ENCODE measurements at places on chromosomes 6 and 20.

DNA sequence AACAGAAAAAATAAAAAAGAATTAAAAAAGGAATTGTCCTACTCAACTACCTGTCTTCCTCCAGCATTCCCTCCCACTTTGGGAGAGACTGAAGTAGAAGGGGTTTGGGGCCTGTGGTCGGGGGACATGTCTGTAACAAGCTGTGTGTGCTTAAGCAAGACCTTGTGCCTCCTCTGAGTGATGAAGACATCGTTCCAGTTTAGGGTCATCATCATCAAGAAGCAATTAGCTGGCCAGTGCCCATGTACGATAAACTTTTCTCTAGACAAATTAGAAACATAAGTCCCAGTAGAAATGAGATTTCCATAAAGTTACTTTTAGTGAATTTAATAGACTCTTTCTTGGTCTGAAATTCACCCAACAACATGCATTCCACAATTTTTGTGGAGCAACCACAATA, 272.9 kb downstream of the ZNF217 start:
- no peak for DNase-seq

DNA sequence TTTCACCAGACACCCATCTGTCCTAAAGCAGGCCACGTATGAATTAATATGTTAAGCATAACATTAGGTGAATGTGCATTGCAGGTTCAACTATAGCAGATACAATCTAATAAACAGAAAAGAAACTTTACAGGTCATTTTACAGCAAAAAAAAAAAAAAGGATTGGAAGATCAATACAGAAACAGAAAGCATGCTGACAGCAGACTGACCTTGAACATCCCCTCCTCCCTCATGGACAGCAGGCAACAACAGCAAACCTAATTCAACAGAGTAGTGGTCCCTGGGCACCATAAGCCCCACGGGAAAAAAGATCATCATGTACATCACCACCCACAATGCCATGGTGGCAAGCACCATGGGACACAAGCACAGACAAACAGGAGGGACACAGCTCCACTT, 12.1 kb upstream of the RAB22A start:
- no peak for DNase-seq

GRCh38 chr6:156876302-156876701, 99.1 kb downstream of the ARID1B start:
- DNase-seq = no peak

DNA sequence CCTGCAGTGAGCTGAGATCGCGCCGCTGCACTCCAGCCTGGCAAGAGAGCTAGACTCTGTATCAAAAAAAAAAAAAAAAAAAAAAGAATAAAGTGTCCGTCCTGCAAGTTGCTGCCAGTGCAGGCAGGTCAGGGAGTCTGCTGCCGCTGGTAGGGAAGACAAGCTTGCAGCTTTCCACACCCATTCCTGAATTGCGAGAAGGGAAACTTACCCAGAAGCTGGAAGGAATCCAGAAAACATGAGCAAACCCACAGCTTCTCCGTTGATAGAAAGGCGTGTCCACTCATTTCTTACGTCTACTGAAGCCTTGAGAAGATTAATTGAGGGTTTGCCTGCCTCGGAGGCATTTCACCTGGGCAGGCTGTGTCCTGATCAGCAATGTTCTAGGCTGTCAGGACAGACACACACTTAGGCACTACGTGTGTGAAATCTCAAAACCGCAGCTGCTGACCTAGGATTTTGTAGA, 61.6 kb upstream of the DSP start:
- peak; percentile 52 for DNase-seq

GRCh38 chr6:149445095-149445466, 39.7 kb downstream of the ZC3H12D start:
- no peak for DNase-seq

- peak; percentile 42 for DNase-seq
These were observed 11.4 kb downstream of the GPX5 start for GRCh38 chr6:28537065-28537464.

DNA sequence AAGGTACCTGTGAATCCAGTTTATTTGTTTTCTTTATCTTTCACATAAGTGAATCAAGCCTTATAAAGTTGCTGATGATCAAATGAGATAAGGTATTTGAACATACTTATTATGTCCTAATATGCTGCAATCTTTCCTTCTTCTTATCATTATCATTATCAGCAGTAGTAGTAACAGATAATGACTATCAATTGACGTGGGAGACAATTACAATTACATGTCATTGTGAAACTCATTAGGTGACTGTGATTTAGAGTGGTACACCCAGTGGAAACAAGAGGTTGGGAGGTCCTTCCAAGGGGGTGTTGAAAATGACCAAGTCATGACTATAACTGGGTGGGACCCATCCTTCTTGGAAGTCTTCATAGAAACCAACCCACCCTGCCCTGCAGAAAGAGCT, 2.8 kb downstream of the CLIC5 start:
- DNase-seq = no peak

DNA sequence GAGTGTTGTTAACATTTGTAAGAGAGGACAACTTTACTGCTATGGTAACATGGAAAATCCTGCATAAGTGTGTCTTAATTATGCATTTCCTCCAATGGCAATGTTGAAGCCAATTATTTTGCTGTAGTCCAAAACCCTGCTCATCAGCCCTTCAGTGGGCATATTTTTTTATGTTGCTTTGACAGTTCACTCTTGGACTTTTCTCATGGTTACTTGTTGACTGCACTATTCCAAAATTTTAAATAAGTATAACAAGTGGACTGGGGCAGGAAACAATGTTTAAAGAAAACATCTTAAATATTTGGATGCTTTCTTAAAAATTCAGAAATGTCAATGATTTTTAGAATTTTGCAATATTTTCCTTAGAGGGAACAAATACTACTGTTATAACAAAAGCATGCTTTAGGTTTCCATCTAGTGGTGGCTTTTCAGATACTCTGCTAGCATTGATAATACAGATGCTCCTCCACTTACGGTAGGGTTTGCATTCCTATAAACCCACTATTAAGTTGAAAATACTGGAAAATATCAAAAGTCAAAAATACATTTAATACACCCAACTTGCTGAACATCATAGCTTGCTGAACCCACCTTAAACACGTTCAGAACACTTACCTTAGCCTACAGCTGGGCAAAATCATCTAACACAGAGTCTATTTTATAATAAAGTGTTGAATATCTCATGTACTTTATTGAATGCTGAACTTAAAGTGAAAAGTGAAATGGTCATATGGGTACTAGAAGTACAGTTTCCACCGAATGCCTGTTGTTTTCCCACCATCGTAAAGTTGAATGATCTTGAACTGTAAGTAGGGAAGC, 86.4 kb downstream of the ADGRG6 start:
- DNase-seq = peak; percentile 70

DNA sequence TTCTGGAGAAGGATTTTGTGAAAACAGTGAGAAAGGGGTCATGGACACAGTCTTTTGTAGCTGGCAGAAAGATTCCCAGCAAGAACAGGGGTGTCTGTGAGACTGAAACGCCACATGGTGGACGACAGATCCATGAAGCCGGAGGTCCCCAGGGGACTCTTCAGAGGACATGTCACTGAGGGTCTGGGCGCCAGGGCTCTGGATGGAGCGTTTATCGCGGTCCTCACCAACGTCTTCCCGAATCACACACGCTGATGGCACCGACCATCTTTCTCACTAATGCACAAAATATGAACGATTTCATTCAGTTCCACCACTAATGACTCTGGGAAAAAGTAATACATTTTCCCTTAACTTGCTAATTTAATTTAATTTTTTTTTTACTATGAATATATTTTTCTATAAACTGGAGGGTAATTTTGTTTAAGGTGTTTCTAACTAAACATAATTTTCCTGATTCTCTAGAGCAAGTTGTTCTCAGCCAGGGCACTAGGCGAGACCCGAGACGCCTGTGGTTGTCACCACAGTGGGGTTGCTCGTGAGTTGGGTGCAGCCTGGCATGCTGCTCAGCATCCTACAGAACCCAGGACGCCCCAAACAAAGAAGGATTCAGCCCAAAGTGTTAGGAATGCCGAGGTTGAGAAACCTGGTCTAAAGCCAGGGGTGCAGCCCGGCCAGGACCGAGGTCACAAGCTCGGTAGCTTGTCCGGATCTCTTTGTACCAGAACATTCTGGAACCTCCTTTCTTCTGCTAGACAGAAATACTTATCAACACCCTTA, 306.2 kb downstream of the TAF4 start:
- DNase-seq = no peak

DNA sequence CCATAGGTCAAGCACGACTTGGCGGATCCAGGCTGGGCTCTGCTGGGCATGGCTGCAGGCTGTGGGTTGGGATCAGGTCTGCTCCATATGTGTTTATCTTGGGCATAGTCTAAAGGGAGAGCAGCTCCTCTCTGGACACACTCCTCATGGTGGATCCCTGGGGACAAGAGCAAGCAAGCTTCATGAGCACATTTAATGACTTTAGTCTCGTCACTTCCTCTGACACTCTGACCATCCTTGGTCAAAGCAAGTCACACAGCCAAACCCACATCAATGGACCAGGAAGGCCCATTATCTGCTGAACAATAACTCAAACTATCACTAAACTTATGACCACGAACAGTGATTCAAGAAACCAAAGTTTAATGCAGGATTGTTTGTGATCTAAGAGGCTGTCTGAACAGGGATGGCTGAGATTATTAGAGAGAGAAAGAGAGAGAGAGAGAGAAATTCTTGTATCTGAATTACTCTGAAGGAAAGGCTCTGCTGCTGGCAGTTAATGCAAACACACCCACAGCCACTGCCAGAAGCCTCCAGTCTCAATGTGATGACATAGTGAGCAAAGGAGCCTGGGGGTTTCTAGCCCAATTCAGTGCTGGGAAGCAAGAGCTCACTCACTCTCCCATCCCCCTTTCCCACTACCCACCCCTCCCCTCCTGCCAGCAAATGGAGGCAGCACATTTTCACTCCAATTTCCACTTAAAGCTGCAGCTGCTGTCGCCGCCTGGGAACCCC, 490.2 kb upstream of the SULF2 start:
- DNase-seq = peak; percentile 24

DNA sequence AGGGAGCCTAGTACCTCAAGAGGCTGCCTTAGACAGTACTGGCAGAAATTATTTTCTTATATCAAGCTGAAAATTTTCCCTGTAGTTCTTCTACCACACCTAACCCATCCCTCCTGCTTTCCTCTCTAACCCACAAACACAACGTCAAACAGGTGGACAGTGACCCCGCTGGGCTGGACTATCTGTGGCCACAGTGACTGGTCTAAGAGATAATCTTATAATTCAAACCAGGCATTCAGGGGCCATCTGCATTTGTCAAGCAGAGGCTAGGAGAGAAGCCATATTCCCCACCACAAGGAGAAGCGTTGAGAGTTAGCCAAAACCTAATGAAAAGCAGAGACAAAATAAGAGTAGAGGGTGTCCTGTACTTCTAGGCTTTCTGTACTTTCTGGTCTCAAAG, 8.2 kb downstream of the HDDC2 start:
- no peak for DNase-seq

DNA sequence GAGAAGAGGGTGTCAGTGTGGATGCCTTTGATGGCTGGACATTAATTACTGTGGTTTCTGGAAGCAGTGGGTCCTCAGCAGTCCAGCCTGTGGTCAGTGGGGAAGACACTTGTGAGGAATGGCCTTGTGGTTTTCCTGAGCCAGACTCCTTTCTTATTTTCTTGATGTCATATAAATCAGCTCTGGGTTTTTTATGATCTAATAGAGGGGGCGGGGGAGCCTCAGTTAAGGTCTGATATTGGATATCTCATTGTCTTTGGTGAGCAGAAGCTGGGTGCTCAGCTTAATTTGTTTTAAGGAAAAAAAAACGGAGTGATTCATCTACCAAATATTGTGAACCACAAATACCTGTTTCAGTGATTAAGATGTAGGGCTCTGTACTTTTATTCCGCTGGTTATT, 62.1 kb downstream of the OTOR start:
- peak; percentile 12 for DNase-seq

GRCh38 chr20:7136886-7137285, 369.4 kb downstream of the BMP2 start:
- no peak for DNase-seq

GRCh38 chr6:118808793-118809638, 84.9 kb upstream of the ASF1A start:
- DNase-seq = no peak

GRCh38 chr20:20685635-20686034, 26.8 kb downstream of the RALGAPA2 start:
- DNase-seq = no peak

DNA sequence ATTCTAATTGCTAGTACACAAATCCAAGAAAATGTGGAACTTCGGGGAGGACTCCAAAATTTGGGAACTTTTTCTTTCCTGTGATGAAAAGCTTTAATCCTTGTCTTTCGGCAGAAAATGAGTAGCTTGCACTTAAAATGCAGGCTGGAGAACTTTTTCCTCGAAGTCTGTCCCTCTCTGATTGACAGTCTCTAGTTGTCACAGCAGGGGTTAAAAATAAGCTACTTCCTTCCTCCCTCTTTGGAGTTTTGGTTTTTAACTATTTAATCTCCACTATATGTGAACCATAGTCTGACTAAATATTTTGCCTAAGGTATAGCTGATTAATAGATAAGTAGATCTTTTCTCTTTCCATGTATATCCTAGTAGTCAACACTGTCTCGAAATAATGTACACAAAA, 66.8 kb upstream of the MBOAT1 start:
- no peak for DNase-seq

DNA sequence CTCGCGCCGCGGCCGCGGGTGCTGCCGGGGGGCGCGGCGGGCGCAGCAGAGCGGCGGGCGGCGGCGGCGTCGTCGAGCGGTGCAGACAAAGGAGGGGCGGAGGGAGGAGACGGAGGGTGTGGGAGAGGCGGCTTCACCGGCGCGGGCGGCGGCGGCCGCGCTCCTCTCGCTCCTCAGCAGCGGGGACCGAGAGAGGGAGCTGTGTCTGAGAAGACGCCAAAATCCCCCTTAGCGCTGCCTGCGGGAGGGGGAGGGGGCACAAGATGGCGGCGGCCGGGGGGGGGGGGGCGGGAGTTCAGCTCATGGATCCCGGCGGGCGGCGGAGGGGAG, 296 bp downstream of the ADNP start:
- no peak for DNase-seq

DNA sequence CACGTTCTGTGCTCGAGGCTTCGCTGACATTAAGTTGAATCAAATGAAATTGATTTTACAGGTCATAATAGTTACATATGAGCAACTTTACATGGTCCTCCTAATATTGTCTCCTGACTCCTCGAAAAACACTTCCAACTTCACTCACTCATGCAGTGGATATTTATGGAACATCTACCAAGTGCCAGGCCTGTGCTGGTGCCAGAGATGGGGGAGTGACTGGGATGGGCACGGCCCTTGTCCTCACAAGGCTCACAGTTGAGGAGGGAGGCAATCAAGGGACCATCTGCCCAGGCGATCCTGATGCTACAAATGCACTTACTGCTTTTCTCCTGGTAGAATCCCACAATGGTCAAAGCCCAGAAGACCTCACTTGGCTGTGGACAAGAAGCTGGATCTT, 426.4 kb downstream of the PREX1 start:
- no peak for DNase-seq

DNA sequence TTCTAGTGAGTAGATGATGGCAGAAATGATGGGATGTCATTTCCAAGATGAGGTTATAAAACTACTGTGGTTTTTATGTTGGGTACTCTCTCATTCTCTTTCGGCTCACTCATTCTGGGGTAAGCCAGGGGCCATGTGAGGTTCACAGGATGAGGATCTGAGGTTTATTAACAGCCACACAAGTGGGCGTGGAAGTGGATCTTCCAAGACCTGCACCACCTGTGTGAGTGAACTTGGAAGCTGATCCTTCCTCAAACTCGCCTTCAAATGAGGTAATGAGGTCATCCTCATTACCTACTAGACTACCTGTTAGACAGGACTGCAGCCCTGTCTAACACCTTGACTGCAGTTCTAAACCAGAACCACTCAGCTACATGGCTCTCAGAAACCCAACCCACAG, 45.1 kb upstream of the TAGAP start:
- DNase-seq = no peak

Measured in iris pigment epithelial cell (primary cell).